Stimulated activated CD4-positive, alpha-beta T cell treated with anti-CD3 and anti-CD28 coated beads, TNF-alpha, amount 100 ng/mL, for 1 hour (primary cell): ENCODE measurements at places on chromosomes 5 and 9.

- DNase-seq: no peak
Measured at GRCh38 chr9:91273853-91274552, 87.7 kb downstream of the AUH start.

GRCh38 chr9:136628268-136628667 lies 34.4 kb upstream of the EGFL7 start:
- DNase-seq: no peak

DNA sequence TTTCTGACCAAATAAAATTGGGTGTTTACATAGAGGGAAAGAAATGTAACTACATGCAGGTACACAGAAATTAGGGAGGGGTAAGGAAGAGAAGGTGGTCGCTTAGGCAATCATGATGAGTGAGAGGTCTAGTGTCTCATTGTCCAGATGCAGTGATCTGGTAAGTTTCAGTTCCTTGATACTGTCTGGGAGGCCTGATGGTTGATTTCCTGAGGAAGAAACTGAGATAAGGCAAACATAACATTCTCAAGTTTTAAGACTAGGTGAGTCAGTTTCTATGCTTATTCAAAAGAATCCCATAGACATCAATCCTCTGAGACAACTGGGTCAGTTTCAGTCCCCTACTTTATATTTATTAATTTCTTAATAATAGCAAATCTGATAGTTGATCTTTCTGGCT lies 843.3 kb upstream of the CDH10 start:
- DNase-seq: no peak

GRCh38 chr5:111364992-111365391 lies 140.8 kb downstream of the CAMK4 start:
- no peak for DNase-seq

- DNase-seq: no peak
Measured at GRCh38 chr9:7169717-7170389, 412.1 kb downstream of the KDM4C start.

GRCh38 chr5:167631191-167631590 lies 660.3 kb upstream of the WWC1 start:
- no peak for DNase-seq

DNA sequence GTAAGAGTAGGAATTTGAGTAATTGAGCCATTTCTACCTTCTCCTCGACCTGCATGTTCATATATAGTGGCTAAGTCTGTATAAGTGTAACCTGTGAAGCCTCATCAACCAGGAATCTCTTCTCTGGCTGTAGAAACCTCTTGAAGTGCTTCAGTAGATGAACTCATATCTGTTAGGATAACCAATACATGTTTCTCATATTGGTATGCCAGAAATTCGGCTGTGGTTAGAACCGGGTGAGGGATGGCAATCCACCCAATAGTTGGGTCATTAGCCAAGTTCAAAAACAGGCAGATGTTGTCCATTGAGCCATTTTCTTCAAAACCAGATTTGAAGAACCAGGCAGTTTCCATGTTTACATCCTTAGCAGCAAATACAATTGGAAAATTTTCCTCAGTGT lies 28.9 kb upstream of the GSN start:
- DNase-seq: no peak

GRCh38 chr9:8684978-8685708 lies 885.6 kb upstream of the DMAC1 start:
- no peak for DNase-seq

DNA sequence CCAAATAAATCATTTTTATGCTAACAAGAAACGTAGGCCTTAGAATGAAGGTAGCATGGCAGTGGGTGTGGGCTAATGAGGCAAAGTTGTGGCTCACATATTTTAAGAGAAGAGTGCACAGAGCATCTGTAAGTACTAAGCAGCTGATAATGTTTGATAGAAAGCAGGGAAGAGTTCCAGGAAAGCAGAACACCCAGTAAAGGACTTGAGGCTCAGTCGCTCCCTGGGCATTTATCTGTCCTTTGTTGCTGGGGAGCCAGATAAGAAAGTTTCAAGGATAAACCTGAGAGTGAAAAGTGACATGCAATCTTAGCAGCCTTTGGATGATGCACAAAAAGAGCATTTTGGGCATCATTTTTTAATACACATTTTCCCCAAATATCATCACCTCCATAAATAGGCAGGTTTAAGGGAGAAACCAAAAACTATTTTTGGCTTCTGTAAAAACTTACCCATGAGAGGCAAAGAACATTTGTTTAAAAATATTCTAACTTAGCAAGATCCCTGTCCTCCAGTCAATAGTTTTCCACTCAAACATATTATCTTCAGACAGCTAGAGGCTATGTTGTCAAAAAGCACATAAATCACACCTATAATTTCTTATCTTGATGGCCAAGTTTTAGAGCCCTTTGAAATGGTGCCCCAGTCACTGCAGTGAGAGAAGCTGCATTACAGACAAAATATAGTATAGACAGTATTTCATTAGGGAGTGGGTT lies 3.4 kb downstream of the FREM1 start:
- DNase-seq: no peak

- no peak for DNase-seq
Measured at GRCh38 chr9:135103001-135103446, 15.6 kb downstream of the OLFM1 start.
